ENCODE measurements at places on chromosomes 4 and X. TPM values are rescaled to one million over a fixed set of nuclear protein-coding genes. Genes with fewer than 3 reads are reported as not detected.

Gene CRLF2
- total RNA-seq: 5.6 TPM

Gene CDKL5
- total RNA-seq: 0.76 TPM

Gene PDGFRA
- total RNA-seq: not detected

Gene CLIC2
- total RNA-seq: 0.14 TPM

Gene MAGEA2B
- not detected for total RNA-seq

Gene TCEAL9
- total RNA-seq: 0.97 TPM

Gene GPRASP1
- total RNA-seq: 0.62 TPM

Gene ABRAXAS1
- 15.7 TPM for total RNA-seq

Gene PWWP3B
- total RNA-seq: not detected

Gene CT45A3
- not detected for total RNA-seq

Gene ABLIM2
- total RNA-seq: 0.60 TPM

Gene PRIMPOL
- total RNA-seq: 16.2 TPM

Gene SEC31A
- total RNA-seq: 138 TPM

Gene IRS4
- total RNA-seq: not detected

Gene SSX1
- total RNA-seq: not detected

Gene TLR1
- 0.67 TPM for total RNA-seq

Gene NPY2R
- not detected for total RNA-seq

Gene ETDA
- not detected for total RNA-seq

Gene HS3ST1
- total RNA-seq: 2.0 TPM

Gene FAM156A
- 26.2 TPM for total RNA-seq

All from activated T-helper 2 cell treated with anti-CD3 and anti-CD28 coated beads, Interferon-gamma antibody, Interleukin-2, Interleukin-4, amounts not matched to agents 10 μg/mL and 5 μg/mL and 100 μg/mL, durations not matched to agents 14 hours and 24 hours and 36 hours (primary cell).